NCI-H2171 (cell line): ENCODE measurements at places on chromosomes 12 and 14.

- DNase-seq: no peak
Measured at GRCh38 chr14:99254328-99255009, 17.5 kb downstream of the BCL11B start.

DNA sequence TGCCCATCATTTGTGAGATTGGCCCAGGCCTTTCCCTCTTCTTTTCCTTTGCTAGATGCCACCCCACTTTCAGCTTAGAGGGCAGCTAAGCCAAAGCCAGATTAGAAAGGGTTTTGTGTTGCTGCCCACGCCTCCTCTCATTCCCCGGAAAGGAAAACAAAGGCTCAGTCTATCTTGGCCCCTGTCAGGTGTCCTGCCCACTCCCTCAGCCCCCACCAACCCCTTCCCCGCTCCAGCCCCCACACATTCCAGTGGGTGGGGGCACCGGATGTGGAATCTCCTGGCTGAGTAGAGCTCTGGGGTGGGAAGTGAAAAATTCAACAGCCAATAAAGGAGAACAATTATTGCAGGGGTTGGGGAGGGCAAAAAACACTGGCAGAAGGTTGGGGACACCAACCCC, 2.2 kb downstream of the BLOC1S1 start:
- DNase-seq: no peak

DNA sequence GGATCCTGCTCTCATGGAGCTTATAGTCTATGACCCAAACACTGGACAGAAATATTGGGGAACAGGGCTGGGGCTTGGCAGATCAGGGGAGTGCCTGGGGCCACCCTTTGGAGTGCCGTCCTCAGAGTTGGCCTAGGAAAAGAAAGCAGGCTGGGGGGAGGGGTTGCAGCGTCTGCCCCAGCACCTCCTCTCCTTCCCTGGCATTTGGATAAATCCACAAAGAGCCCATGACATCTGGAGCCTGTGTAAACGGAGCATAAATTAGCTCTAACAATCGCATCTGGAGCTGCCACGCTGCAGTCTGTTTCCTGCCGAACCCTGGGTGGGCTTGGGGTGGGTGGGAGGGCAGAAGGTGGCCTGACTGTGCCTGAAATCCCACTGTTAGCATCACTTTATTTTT, 63.8 kb downstream of the MVK start:
- peak; percentile 83 for DNase-seq

GRCh38 chr14:70073924-70074566, 114.7 kb downstream of the SLC8A3 start:
- peak; percentile 36 for DNase-seq

GRCh38 chr12:103887738-103888137, 42.5 kb upstream of the HSP90B1 start:
- no peak for DNase-seq

DNA sequence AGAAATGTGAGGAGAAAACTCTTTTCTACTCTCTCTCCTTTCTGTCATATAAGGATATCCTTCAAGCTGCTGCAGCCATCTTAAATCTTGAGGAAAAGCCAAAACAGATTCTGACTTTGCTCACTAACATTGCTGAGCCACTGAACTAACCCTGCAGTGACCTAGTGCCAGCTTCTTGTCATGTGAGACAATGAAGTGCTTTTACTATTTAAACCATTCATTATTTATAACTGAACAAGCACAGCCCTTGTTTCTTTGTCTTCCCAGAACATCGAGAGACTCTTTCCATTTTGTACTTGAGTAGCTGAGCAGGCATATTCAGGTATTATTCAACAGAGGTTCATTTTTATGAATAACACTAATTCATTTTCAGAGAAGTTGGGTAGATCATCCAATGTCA, 455.0 kb upstream of the TMPO start:
- DNase-seq: no peak

- DNase-seq: no peak
Measured at GRCh38 chr12:65536351-65536750, 257.9 kb downstream of the MSRB3 start.

- DNase-seq: no peak
Measured at GRCh38 chr14:27181333-27181732, 583.5 kb upstream of the NOVA1 start.

- DNase-seq: no peak
Measured at GRCh38 chr12:124869059-124869665, 5.5 kb upstream of the SCARB1 start.

- no peak for DNase-seq
Measured at GRCh38 chr12:2323532-2324255, 270.9 kb downstream of the CACNA1C start.

DNA sequence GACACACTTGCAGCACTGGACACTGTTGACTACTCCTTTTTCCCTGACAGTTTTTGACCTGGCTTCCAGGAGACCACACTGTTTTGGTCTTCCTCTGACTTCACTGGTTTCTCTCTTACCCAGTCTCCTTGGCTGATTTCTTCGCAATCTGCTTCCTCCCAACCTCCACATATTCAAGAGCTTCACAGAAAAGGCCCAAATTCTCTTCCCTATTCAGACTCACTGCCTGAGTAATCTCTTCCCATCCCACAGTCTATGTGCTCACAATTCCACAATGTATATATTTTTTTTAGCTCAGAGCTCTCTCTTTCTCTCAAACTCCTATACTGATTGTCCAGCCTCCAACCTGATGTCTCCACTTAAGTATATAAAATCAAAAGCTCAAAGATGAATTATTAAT, 115.4 kb downstream of the SINHCAF start:
- DNase-seq: no peak

- DNase-seq: no peak
Measured at GRCh38 chr12:9256341-9256740, 48.1 kb upstream of the PZP start.

- no peak for DNase-seq
Measured at GRCh38 chr12:106329231-106329982, 26.9 kb downstream of the TCP11L2 start.

DNA sequence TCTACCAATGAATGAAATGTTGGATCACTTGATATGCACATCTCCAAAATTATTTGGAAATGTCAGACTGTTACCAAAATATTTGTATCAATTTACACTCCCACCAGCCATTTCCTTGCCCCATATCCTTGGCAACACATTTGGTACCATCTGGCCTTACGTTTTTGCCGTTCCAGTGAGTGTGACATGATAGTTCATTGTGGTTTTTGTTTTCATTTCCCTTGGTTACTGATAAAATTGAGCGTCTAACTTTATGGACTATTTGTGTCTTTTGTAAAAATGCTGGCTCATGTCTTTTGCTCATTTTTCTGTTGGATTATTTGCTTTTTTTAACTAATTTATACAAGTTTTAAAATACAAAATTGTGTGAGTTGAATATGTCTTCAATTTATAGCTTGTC, 11.0 kb downstream of the KLHDC1 start:
- DNase-seq: peak; percentile 87

- DNase-seq: no peak
Measured at GRCh38 chr14:71468701-71469100, 463.5 kb upstream of the RGS6 start.

GRCh38 chr14:73997944-73998447, 21.1 kb downstream of the ENTPD5 start:
- DNase-seq: no peak

DNA sequence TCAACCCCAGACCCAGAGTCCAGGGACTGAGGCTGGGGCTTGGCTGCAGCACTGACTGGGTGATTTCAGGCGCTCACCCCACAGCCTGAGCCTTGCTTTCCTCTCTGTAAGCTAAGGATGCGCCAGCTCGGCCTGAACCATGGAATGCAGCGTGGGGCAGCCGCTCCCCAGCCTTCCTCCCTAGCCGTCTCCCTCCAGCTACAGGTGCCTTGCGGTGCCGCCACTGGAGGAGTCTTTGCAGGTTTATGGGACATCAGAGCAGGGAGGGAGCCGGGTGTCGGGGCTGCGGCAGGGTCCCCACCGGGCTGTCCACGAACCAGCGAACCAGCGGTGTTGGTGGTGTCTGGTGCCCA, 19.4 kb downstream of the PPP2R5C start:
- DNase-seq: no peak

GRCh38 chr14:98309591-98309990, 962.4 kb downstream of the BCL11B start:
- DNase-seq: no peak

- no peak for DNase-seq
Measured at GRCh38 chr14:20624495-20625070, 16.9 kb downstream of the OR6S1 start.

DNA sequence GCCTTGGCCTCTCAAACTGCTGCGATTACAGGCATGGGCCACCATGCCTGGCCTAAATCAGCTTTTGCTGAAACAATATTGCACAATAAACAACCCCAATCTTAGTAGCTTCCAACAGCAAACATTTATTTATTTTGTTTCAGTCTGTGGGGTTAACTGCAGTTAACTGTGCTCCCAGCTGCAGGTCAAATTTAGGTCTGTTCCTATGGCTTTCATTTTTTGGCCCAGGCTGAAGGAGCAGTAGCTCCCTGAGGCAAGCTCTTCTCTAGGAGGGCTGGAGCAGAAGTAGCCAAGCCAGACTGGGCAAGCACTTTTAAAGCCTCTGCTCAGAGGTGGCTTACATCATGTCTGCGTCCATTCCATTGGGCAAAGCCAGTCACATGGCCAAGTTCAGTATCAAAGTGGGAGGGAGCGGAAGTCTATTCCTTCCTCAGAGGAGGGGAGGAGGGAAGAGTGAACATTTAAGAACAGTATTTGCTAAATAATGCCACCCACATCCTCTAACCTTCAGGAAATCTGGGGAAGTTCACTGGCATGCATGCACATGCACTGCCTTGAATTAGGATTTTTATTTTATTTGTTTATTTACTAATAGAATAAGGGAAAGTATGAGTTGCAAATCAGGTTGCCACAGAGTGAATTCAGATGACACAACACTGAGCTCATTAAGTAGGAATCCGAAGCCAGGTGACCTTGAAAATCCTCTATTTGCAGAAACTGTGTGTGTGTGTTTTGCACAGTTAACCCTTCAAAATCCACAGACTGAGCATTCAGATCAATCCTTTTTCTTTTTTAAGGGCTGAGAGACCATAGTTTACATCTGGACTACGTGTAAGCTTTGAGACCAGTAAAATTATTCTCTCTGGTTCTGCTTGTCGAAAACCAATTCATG, 122.0 kb upstream of the SEL1L start:
- DNase-seq: no peak

- DNase-seq: no peak
Measured at GRCh38 chr12:83690465-83690864, 1003.8 kb downstream of the TMTC2 start.

DNA sequence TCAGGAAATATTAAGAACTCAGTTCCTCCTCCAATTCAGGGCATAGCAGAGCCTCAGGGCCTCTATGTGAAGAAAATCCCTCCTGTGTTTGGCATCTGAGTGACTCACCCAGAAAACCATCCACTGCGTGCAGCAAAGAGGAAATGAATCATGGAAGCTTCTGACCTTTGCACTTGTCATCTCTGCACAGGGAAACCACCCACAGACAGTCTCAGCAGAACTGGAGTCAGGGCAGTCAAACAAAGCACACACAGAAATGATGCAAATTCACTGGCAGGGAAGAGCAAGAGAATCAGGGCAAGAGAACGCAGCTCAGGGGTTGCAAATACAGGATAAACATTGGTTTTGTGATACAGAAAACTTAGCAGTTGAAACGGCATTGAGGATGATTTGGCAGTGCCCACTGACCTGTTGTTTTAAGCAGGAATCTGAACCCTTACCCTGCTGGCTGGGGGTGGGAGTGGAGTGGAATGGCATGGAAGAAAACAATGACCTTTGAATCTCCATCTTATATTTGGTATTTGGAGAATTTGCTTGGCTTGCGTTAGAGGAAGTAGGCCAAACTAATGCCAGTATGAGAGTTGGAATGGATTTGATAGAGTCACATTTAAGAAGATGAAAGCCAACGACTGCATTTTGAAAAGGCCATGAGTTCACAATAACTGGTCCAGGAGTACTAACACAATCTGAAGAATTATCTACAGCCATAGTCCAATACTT, 53.5 kb downstream of the PHLDA1 start:
- DNase-seq: no peak

GRCh38 chr14:86796221-86797074, 1196.5 kb downstream of the GALC start:
- DNase-seq: no peak

DNA sequence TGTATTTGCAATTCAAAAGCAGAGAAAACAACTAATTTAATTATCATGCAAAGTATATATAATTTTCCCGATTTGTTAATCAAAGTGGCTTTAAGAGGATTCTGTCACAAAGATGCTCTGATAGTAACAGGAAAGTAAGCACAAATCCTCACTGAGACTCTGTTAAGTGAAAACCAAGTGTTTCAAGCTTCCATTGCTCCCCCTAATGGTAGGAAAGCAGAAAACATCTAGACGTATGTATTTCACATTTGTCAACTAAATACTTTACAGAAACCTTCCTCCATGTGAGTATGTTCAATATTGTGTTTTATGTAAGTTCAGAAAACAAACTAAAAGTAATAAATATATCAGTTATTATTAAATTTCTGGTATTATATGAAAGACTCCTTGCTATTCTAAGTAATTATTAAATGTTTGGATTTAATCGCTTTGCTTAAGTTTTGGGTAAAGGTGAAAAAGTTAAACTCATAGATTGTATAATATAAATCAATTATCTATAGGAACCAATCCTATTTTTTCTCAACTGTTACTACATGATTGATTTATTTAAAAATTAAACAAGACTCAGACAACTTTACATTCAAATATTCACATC, 1.5 kb upstream of the NTS start:
- DNase-seq: peak; percentile 22

GRCh38 chr14:77470224-77470870, 12.5 kb downstream of the AHSA1 start:
- DNase-seq: no peak

- no peak for DNase-seq
Measured at GRCh38 chr12:16472631-16473030, 125.2 kb downstream of the MGST1 start.

GRCh38 chr12:3565985-3566384, 75.0 kb downstream of the PRMT8 start:
- DNase-seq: no peak

DNA sequence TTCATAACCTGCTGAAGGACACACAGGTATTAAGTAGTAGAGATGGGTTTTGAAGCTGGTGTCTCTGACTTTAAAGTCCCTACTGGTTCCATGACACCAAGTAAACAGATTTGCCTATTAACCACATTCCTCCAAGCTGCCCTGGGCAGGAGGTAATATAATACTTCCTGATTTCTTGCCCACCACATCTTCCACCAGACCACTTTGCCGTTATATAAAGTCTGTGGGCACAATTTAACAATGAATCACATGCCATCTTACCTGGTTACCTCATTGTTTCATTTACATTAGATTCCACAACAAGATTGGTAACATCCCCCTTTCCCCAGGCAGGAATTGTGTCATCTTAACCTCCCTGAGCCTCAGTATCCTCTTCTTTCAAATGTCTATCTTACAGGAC, 900 bp upstream of the LRRC23 start:
- no peak for DNase-seq

DNA sequence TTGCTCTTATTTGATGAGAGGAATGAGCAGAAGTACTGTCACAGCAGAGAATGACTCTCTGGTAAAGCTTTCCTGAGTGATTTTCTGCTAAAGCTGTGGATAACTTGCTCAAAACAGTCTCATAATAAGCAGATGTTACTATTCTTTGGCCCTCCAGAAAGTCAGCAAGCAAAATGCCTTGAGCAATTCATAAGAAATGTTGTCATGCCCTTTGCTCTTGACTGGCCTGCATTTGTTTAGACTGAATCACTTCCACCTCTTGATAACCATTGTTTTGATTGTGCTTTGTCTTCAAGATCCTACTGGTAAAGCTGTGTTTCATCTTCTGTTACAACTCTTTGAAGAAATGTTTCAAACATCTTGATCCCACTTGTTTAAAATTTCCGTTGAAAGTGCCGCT, 457.9 kb upstream of the FOXG1 start:
- DNase-seq: no peak
